Heart left ventricle (tissue), 16 donors: ENCODE measurements at places on chromosomes 1 and 21.

DNA sequence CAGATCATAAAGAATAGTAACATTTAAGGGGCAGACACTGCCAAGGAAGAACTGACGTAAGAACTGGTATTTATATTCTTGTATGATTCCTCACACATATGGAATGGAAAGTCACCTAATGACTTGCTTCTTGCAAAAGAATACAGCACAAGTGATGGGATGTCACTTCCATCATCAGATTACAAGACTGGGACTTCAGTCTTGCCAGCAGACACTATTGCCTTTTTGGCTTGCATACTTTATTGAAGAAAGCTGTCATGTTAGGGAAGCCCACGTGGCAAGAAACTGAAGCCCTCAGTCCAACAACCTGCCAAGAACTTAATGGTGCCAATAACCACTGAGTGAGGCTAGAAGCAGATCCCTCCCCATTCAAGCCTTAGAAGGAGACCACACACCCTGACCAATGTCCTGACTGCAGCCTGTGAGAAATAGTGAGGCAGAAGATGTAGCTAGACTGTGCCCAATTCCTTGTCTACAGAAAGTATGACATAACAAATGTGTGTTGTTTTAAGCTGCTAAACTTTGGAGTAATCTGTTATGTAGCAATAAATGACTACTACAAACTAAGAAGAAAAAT, 12.0 kb downstream of the EGLN1 start:
- no peak for DNase-seq

GRCh38 chr1:69824932-69825331, 257.2 kb downstream of the LRRC7 start:
- no peak for DNase-seq

GRCh38 chr1:227999056-227999930, 7.5 kb upstream of the WNT3A start:
- DNase-seq, result peak; percentile 60

GRCh38 chr1:53725238-53725689, 13.7 kb downstream of the GLIS1 start:
- no peak for DNase-seq

DNA sequence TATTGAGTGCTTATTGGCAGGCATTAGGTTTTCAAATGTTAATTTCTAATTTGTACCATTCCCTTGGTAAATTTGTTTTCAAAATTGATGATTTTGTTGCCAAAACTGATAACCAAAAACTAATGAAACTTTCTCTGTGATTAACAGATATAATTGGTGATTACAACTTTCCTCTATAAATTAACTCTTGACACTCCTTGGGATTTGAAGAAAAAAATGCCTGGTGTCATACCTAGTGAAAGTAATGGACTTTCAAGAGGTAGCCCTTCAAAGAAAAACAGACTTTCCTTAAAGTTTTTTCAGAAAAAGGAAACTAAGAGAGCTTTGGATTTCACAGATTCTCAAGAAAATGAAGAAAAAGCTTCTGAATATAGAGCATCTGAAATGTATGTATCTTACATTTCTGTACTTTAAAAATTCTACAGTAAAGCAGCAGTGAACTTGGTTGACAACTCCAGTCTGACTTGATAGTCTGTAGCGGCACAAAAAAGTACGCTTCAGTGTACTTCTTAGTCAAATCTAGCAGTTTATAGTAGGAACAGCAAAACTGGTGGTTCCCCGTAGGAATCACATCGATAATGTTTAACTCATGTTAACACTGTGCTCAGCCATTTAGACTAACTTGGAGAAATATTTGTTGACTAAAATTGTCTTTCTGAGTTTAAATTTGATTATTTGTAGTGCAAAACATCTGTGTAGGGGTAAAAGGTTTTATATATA, 3.0 kb downstream of the USP1 start:
- DNase-seq, result no peak

DNA sequence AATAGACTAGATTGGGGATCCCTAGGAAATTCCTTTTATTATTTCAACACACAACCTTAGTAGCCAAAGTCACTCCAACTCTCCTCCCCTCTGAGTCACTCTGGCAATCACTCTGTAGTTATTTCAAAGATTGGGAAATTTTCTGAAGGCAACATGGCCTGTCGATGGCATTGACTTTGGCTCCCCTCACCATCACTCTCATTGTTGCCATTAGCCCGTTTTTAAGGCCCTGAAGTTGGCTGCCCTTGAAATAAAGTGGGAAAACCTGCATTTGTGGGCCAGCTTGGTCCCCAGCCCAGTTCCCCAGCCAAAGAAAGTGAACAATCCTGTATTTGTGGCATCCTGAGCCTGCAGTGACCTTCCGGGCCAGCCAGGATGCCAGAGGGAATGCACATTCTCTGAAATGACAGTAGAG, 52.5 kb downstream of the CDC7 start:
- no peak for DNase-seq

DNA sequence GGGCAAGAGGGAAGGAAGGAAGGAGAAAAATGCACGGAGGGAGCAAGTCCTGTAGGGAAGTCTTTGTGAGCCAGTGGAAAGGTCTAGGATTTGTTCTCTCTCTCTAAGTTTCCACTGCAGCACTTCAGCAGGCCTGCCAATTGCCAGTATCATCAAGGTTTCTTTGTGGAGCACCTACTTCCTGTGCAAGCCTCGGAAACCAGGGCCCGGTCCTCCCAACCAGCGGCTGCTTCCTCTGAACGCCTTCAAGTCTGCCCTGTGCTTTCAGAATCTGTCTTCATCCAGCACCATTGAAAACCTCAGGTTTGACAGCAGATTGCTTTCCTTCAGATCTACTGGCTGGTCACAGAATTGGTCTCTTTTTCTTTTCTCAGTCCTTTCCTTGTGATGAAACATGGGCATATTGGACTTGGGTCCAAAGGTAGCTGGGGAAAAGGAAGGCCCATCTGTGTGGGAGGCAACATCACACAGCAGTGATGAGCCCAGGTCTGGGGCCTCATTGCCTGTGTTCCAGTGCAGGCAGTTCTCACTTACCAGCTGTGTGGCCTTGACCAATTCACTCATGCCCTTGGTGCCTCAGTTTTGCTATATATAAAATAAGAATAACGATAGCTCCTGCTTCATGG, 144.5 kb downstream of the SEC16B start:
- DNase-seq, result no peak

DNA sequence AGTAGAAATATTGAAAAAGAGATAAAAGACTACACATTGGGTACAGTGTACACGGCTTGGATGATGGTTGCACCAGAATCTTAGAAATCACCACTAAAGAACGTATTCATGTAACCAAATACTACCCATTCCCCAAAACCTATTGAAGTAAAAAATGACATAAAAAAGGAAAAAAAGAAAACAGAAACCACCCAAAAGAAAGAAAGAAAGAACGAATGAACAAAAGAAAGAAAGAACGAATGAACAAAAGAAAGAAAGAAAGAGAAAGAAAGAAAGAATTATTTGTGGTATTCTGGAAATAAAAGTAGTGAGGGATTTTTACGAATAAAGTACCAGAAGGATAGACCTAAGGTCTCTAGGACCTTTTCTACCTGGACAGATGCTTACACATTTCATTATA, 42.1 kb downstream of the PHACTR4 start:
- DNase-seq, result no peak

DNA sequence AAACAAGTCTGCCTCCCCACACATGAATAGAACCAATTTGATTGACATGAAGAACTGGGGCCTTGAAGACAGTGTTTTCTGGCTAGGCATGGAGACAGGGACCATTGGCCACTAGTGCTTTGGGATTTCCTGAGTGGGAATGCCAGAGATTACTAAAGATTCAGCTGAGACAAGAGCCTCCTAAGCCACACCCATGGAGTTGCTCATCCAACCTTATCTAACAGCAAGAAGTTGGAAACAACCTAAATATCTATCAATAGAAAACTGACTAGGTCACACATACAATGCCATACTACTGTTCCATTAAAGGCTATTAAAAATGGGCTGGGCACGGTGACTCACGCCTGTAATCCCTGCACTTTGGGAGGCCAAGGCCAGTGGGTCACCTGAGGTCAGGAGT, 184.1 kb downstream of the ZBTB18 start:
- no peak for DNase-seq

DNA sequence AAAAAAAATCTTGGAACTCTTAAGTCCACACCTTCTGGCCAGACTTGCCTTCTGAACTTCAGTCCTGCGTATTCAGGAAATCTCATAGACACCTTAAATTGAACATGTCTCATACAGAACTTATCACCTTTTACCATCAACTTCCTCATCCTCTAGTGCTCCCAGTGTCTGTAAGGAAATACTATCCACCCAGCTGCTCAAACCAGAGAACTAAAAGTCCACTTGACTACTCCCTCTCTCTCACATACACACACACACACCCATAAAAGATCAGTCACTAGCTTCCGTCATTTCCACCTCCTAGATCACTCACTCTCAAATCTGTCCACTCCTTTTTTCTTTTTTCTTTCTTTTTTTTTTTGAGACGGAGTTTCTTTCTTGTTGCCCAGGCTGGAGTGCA, 10.9 kb upstream of the CAP1 start:
- no peak for DNase-seq

- peak; percentile 51 for DNase-seq
Observed at GRCh38 chr1:167663002-167663772, 33.2 kb downstream of the RCSD1 start.

GRCh38 chr1:51755437-51755836, 123.1 kb downstream of the NRDC start:
- no peak for DNase-seq

GRCh38 chr1:44316231-44316759, 38.8 kb downstream of the ERI3 start:
- no peak for DNase-seq

DNA sequence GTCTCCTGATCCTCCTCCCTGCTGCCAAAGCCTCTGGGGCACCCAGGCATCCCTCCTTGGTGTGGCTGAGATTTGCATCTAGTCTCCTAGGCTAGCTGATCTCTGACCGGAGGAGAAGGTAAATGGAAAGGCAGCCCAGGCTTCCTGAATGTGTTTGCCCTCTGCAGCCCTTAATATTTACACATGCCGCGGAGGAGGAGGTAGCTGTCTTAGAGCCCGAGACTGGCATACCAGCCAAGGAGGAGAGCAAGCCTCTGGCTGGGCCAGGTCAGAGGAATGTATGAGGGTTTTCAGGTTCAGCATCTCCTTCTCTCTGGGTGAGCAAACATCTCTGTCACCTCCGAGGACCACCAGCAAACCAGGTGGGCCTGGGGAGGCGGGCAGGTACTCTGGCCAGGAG, 86.0 kb upstream of the GRIK3 start:
- DNase-seq, result no peak

DNA sequence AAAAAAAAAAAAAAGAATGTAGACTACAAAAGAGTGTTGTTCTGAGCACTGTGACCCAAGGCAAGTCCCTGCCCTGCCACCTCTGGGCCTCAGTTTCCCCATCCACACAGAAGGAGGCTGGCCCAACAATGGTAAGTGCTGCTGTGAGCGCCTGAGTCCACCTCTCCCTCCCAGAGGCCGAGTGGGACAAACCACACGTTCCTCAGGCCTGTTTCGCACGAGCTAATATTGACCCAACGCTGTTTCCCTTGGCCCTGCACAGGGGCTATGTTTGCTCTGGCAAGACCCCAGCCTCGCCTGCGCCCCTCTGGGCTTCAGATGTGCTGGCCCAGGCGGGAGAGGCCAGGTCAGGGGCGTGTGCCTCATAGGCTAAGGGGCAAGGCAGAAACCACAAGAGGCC, 12.6 kb upstream of the LAPTM5 start:
- no peak for DNase-seq
